ENCODE measurements at places on chromosomes 1 and 21.

GRCh38 chr1:150809651-150810050 is 1.6 kb upstream of the CTSK start:
- DNase-seq, result no peak

- DNase-seq, result peak; percentile 33
Observed at GRCh38 chr1:59765011-59765730, 49.6 kb upstream of the HOOK1 start.

DNA sequence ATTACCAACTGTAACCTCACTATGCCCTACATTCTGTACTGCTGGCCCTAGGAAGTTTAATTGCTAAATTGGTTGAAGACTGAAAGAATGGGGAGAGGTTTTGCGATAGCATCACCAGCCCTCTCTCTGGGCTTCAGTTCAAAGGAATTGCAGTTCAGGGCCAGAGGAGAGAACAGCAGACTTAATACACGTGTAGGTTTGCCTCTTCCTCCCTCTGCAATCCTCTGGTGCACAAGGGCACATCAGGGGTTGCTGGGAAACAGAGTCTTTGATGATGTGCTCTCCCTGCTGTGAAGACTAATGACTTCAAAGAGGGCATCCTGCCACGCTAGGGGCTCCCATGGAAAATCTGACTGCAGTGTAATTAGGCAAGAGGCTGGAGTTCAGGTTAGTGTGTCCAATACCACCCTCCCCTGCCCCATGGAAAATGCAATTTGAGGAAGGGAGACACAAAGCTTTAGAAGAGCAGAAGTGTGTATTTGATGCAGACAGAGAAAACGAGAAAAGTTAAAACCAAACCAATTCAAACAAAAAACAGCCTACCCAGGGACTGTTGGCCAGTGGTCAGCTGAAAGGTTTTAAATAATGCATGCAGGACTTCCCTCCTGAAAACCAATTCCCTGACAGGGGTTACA is 167.9 kb downstream of the ASTN1 start:
- DNase-seq, result no peak

- DNase-seq, result no peak
Observed at GRCh38 chr1:212495766-212496494, 63.2 kb downstream of the NENF start.

- DNase-seq, result no peak
Observed at GRCh38 chr1:54107131-54107530, 45.7 kb downstream of the CDCP2 start.

DNA sequence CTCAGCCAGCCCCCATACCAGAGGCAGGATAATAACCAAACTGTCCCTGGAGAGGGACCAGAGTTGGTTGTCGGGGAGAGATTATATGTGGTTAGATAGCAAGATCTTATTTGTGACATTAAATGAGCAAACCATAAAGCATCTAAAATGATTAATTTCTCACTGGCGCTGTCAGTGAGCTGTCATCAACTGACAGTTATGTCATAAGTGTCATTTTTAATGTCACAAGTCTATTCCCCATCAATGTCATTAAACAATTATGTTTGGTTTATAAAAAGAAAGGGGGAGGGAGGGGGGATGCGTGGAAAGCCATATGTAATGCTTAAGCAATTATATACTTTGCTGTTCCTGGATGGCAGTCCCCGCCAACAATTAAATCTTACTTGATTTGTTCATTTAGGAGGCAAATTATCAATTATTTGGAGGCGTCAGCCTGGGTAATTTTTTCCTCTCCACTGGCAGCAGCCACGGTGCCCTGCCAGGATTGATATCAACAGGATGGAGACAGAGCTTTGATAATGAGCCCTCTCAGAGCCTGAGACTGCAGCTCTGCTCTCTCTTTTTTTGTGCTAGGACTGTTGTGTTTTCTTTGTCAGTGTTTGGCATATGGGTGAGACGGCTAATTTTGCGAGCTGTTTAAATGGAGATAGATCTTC is 333.6 kb upstream of the CAMK1G start:
- DNase-seq, result peak; percentile 57

DNA sequence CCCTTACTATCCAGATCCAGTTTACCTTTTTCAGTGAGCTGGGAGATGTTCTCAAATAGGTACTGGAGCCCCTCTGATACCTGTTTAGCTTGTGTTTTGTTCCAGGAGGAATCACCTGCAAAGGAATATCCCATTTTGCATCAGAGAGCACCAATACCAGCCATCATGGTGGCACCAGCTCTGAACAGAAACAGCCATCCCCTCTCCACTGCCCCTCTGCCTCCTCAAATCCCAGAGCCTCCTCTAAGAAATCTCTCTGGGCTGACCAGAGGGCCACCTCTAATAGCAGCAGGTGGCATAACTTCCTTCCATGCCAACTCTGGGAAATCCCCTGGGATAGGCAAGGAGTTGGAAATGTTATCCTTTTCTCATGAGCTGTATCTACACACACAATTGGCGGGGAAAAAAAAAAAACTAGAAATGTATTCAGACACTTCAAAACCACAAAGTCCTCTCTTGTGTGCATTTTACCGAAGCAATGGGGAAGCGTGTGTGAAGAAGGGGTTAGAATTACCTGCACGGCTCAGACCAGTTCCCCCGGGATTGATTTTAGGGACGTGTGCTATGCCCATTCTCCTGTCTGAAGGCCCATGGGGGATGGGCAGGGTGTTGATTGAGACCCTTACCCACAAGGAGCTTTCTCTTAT is 2.4 kb downstream of the PGLYRP4 start:
- DNase-seq, result peak; percentile 54
